Renal cortical epithelial cell (primary cell): ENCODE measurements at places on chromosomes 7 and 10. TPM values are rescaled to one million over a fixed set of nuclear protein-coding genes. Genes with fewer than 3 reads are reported as not detected.

GRCh38 chr10:76643511-76643911, 994.1 kb downstream of the KCNMA1 start:
- no peak for DNase-seq

GRCh38 chr10:116001262-116001857, 271.6 kb downstream of the GFRA1 start:
- peak; percentile 65 for DNase-seq

GRCh38 chr10:118592675-118593330, 2.6 kb downstream of the PRLHR start:
- no peak for DNase-seq

GRCh38 chr10:126432507-126432906, 44.2 kb upstream of the ADAM12 start:
- DNase-seq = no peak

- no peak for DNase-seq
Measured at GRCh38 chr10:110317866-110318850, 13.4 kb upstream of the SMNDC1 start.

The HKDC1 gene
- total RNA-seq = 51.7 and 117 TPM in 2 replicates

- DNase-seq = no peak
Measured at GRCh38 chr7:133646472-133647315, 393.8 kb downstream of the EXOC4 start.

- DNase-seq = no peak
Measured at GRCh38 chr7:69683002-69683401, 84.7 kb downstream of the AUTS2 start.
